MCF 10A (cell line): ENCODE measurements at places on chromosomes 12 and 14. TPM values are rescaled to one million over a fixed set of nuclear protein-coding genes. Genes with fewer than 3 reads are reported as not detected.

RPL10L gene
- total RNA-seq = not detected in 2 replicates

PIWIL1 gene
- not detected in 2 replicates for total RNA-seq

CCDC177 gene
- not detected in 2 replicates for total RNA-seq

UTP20 gene
- 10.0 and 15.0 TPM in 2 replicates for total RNA-seq

CFAP251 gene
- 19.7 and 23.5 TPM in 2 replicates for total RNA-seq

DTX1 gene
- total RNA-seq = not detected in 2 replicates

POC1B gene
- total RNA-seq = 13.4 and 14.8 TPM in 2 replicates

STON2 gene
- total RNA-seq = 20.9 and 23.5 TPM in 2 replicates
